ENCODE measurements at places on chromosomes 13 and 19.

DNA sequence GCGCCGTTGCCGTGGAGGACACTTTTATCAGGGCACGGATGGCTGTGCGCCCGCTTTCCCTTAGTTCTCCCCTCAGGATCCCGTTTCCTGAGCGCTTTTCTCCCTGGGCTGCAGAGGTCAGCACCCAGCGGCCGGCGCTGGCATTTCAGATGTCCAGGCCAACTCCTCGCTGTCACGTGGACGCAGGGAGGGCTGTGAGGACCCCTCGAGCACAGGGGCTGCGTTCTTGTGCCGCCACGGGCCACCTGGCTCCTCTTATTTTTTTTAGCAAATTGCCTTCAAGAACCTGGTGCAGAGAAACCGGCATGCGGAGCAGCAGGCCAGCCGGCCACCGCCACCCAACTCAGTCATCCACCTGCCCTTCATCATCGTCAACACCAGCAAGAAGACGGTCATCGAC lies 22.3 kb downstream of the ATP4B start:
- DNase-seq, result no peak

DNA sequence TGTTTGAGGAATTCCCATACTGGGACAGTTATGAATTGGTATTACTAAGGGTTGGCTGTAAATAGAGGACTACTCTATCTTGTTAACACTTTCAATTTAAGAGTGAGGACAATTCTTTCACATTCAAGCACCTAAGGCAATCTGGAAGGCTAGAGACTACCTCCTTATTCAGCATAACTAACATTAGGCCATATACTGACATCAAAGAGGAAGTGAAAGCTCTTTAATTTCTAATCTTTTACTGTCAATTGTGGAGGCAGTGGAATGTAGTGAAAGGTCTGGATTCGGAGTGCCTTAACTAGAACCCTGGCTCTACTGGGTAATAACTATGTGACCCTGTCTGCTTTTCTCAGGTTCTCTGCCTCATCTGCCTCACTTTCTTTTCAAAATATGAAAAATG lies 134.0 kb downstream of the UFM1 start:
- DNase-seq, result no peak

- no peak for DNase-seq
These were observed 109.8 kb upstream of the FREM2 start for GRCh38 chr13:38577048-38577447.

DNA sequence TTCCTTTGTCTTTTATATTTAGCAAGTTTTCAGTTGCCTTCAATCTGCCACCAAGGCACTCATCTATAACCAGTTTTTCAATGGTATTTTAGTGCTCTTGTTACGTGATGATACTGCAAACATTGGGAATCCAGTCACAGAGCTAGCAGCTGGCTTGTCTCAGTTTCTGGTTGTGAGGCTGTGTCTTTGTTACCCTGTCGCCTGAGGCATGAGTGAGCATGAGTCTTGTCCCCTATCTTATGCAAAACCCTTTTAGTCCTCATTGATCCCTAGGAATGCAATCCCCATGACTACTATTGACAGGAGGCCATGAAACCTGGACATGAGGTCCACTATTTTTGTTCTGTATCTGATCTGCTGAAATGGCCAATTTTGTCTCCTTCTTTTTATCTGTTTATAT lies 391.0 kb downstream of the LMO7 start:
- no peak for DNase-seq

DNA sequence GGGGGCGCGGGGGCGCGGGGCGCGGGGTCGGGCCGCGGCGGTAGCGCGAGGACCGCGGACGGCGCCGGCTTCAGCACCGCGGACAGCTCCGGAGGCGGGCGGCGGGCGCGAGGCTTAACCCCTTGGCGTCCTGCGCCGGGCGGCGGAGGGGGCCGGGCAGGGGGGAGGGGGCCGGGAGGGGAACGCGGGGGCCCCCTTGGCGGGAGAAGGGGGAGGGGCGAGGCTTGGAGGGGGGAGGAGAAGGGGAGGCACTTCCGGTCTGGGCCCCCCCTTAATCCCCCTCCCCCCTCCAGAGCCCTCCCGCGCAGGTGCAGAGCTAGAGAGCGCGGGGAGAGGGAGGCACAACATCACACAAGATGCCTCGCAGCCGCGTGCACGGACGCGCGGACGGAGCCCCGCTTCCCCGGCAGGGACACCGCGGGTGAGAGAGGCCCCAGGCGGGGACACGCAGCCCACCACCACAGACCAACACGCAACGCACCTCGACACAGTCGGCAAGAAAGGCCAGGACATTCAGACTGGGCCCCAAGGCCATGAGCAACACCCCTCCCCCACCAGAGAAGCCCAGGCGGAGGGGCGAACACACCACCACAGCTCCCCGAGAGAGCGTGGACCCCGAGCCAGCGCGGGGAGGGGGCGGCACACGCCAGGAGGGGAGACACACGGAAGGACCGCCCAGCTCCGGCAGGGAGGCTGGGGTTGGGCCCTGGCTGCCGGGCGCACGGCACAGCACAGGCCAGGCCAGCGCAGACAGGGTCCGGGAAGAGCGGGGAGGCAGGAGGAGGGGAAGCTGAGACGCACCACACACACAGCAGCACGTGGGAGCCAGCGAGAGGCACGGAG lies 24.1 kb downstream of the SHANK1 start:
- peak; percentile 36 for DNase-seq

DNA sequence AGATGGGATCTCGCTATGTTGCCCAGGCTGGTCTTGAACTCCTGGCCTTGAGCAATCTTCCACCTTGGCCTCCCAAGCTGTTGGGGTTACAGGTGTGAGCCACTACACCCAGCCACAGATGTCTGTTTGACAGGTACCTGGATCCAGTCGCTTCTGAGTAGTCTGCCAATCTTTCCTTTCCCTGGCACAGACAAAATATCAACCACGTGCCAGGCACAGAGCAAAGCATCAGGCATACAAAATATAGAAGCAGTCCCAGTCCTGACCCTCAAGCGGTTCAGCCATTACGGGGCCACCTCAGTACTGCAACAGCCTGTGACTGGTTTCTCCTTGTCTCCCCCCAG lies 3.8 kb downstream of the ELAVL1 start:
- no peak for DNase-seq

DNA sequence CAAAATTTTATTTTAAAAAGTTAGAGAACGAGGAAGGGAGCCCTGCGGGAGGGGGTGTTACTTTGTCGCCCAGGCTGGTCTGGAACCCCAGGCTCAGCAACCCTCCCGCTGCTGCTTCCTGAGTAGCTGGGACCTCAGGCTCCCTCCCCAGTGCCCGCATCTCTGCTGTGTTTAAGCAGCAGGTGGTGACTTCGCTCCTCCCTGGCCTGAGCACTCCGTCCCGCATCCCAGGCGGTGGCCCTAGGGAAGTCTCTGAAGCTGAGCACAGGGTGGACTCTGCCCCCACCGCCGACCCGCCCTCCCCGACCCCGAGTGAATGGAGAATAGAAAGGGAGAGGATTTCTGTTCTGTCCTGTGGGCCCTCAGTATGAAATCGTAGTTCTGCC lies 30.5 kb downstream of the ZNF701 start:
- DNase-seq, result no peak

DNA sequence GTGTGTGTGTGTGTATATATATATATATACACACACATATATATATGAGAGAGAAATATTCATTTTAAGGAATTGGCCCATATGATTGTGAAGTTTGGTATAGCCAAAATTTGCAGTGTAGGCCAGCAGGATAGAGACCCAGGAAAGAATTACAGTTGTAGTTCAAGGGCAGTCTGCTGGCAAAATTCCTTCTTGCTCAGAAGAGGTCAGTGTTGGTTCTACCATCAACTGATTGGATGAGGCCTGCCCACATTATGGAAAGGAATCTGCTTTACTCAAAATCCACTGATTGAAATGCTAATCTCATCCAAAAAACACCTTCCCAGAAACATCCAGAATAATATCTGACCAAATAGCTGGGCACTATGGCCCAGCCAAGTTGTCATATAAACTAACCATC lies 24.0 kb downstream of the RNF6 start:
- DNase-seq, result no peak

DNA sequence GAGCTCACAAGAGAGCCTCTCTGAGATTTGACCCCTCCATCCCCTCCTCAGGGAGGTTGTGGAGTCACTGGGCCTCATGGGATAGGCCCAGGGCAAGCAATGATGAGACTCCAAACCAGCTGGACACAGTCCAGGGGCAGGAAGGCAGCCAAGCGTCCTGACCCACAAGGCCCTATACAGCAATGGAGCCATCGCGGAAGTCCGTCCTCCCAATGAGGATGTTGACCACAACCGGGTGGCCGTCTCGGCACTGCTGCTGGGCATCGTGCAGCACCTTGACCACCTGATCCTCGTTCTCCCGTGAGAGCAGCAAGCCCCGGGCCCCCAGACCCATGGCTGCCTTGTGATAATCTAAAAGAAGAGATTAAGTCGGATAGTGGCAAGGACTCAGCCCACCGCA lies 7.9 kb downstream of the SYDE1 start:
- DNase-seq, result no peak

- DNase-seq, result no peak
These were observed 1346.8 kb downstream of the UQCRFS1 start for GRCh38 chr19:27865927-27866777.

DNA sequence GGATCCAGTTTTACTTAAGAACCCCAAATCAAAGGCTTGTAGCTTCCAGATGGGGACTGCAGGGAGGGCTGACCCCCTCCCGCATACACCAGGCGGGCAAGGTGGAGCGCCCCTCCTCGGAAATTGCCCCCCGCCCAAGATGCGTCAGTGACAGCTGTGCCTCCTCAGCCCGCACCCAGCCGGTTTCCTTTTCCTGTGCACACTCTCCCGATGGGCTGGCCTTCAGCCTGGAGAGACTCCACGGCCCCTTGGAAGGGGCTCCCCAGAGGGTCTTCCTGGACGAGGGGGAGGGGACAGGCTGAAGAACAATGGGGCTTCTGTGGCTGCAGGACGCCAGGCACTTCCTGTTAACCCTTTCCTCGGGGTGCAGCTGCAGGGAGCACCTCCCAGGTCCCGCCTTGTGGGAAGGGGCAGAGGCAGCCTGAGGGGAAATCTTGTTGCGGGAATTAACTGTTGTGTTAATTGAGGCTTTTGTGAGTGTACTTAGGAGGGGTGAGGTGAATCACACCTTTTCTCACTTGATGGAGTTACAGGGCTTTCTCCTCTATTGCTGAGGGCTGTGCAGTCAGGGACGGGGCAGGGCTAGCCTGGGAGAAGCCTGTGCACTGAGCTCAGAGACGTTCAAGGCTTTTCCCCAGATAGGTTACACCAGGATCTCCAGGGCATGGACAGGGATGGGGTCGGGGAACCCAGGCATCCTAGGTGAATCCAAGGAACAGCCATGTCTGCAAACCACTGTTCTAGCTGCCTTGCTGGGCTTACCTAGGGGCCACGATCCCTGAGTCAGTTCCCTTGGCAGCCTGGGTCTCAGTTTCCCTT lies 14.3 kb downstream of the IER2 start:
- DNase-seq, result peak; percentile 70

DNA sequence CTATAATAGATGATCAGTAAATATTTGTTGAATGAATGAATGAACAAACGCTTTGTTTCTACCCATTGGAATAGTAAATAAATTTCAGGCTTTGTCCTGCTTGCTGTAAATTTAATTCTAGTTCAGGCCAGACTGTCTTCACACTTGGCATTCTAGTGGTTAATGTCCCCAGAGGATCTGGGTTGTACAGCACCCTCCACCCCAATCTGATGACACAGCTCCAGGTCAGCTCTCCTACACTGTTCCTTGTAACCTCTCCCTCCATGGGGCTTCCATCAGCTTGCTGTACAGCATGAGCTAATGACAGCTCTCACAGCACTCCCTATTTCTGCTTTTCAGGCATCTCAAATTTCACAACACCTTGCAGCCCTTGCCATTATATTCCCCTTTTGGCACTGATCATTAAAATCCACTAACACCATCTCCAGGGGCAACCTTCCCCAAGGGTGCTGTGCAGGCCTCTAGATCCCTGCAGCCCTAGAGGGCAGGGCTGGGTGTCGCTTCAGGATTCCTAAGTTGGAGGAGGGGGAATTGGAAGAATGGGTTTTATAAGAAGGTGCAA lies 12.7 kb upstream of the KL start:
- DNase-seq, result no peak

DNA sequence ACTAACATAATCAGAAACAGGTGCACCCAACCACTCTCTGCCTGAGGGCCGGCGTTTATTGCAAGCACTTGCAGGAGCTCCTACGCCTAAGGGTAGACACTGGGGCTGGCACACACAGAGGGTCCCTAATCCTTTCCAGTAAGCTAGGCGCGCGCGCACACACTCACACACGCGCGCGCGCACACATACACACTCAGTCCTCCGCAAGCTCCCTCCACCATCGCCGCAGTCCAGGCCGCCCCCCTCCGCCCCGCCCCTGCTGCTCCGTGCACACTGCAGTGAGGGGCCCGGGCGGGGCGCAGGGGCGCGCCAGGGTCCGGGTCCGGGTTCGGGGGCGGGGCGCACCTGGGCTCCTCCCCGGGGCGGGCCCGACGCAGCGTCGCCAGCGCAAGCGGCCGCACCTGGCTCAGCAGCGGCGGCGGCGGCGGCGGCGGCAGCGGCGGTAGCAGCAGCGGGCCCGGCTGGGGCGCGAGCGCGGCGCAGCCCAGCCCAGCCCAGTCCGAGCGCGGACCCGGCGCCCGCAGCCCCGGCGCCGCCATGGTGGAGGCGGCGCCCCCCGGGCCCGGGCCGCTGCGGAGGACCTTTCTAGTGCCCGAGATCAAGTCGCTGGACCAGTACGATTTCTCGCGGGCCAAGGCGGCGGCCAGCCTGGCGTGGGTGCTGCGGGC lies at the start of gene CAMSAP3:
TSS of gene CAMSAP3 (plus strand) at position 398 of the 668 bp plus-strand sequence. CDS start at position 538, 140 bp downstream.
- DNase-seq, result peak; percentile 45

- DNase-seq, result no peak
These were observed 380.0 kb upstream of the SGCG start for GRCh38 chr13:22800526-22801401.

- no peak for DNase-seq
These were observed 1422.9 kb downstream of the EFNB2 start for GRCh38 chr13:105112561-105112960.

- no peak for DNase-seq
These were observed 277.9 kb downstream of the TSHZ3 start for GRCh38 chr19:31071136-31071855.

GRCh38 chr19:18278521-18279265 lies 2.7 kb downstream of the JUND start:
- DNase-seq, result peak; percentile 69

DNA sequence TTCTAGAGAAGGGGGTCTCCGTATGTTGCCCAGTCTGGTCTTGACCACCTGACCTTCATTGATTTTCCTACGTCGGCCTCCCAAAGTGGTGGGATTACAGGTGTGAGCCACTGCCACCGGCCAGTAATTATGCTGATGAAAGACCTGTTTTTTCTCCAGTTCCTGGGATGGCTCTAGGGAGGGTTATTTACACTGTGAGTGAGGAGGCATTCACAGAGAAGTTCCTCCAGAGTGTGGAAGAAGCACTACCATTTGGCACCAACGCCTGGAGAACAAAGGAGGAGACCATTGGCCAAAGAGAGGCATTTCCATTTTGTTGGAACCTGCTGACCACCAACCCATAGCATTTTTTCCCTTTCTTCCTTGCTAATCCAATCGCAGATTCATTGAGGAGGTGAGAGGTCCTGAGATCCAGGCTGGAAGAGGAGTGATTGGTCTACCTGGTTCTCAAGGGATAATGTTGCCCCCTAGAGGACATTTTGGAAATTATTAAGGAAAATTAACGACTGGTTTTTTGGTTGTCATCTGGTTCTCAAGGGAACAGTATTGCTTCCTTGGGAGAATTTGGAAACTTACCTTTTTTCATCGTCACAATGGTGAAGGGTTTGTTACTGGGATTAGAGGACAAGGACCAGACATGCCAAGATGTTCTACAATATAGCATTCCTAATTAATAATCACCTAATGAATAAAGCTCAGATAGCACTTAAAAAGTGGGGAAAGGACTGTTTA lies 5.5 kb upstream of the SAE1 start:
- peak; percentile 42 for DNase-seq

- no peak for DNase-seq
These were observed 4.1 kb downstream of the TLE2 start for GRCh38 chr19:3024870-3025548.

All from activated T-cell treated with anti-CD3 and anti-CD28 coated beads, Interleukin-2, amount 50 U/mL, for 48 hours (primary cell).